ENCODE measurements at places on chromosomes 16 and 17. TPM values are rescaled to one million over a fixed set of nuclear protein-coding genes. Genes with fewer than 3 reads are reported as not detected.

PDILT gene
- not detected for polyA plus RNA-seq

HBA2 gene
- polyA plus RNA-seq: 4,118 TPM

DNA sequence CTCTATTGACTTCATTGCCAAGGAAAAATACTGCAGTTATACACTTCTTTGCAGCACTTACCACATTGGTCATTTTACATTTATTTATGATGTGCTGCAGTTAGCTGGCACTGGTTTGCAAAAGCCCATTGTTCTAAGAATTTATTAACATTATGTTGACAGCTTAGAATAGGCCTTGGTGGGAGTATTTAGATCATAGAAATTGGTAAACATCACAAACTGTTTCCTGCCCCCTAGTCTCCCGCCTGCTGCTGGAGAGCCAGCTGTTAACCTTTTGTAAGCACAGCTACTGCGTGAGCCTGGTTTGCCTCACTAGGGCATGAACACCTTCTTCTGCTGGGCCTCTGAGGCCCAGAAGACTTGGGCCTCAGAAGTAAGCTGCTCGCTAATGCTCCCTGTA is 651.4 kb upstream of the GOT2 start:
- DNase-seq: no peak

GRCh38 chr17:11514565-11514964 is 83.7 kb upstream of the DNAH9 start:
- DNase-seq: no peak

- DNase-seq: no peak
Observed at GRCh38 chr16:11599579-11599978, 12.9 kb upstream of the LITAF start.

GRCh38 chr16:68715471-68715870 is 21.6 kb upstream of the CDH1 start:
- DNase-seq: no peak

DNA sequence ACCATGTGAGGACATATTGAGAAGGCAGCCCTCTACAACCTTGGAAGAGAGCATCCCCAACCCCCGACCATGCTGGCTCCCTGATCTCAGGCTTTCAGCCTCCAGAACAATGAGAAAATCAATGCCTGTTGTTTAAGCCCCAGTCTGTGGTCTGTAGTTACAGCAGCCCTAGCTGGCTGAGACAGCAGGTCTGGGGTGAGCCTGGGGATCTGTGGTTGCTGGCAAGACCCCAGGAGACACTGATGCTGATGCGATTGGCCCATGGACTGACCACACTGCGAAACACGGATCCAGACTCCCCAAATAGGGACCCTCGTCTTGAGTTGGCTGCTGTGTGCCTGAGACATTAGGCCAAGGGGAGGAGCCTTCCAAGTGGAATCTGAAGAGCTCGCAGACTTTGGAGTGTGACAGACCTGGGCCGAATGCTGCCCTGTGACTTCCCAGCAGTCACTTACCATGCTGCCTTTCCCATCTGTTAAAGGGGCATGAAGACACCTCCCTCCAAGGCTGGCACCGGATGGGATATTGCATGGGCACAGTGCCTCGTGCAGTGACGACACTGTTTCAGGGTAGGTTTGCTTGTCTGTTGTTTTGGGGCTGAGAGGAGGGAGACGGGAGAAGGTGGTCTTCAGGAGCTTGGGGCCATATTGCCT is 147.8 kb upstream of the RPL38 start:
- DNase-seq: no peak

DNA sequence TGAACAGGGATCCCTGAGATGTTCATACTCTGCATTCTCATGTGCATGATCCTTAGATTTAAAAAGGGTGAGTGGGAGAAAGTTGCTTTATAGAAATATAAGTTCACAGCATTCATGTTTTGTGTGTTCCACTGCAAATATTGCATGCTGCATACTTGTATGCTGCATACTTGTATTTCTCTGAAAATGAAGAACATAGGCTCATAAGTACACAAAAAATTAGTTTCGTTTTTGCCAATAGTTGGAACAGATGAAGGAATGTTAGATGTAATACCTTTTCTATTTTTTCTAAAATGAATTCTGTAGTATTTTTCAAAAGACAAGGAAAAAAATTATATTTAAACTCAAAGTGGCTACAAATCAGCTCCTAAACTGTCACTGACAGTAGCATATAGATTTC is 79.0 kb downstream of the NFAT5 start:
- no peak for DNase-seq

ACACA gene
- 28.3 TPM for polyA plus RNA-seq

KRT36 gene
- polyA plus RNA-seq: not detected
